ENCODE measurements at places on chromosomes 3 and 15. TPM values are rescaled to one million over a fixed set of nuclear protein-coding genes. Genes with fewer than 3 reads are reported as not detected.

CYP1A2 gene
- total RNA-seq, result not detected

POC1A gene
- 41.5 TPM for total RNA-seq

PLA2G4E gene
- not detected for total RNA-seq

TMIE gene
- total RNA-seq, result 0.66 TPM

CATSPER2 gene
- total RNA-seq, result 4.0 TPM

DAZL gene
- total RNA-seq, result 0.04 TPM

SLC22A13 gene
- total RNA-seq, result 0.73 TPM

- no peak for DNase-seq
- no peak overlapping the region for H3K4me3 ChIP-seq
- no peak overlapping the region for H3K27ac ChIP-seq
- no peaks in the 10 kb centered on the region for H3K27me3 ChIP-seq
- H3K4me1 ChIP-seq, result no peaks in the 10 kb centered on the region
Measured at GRCh38 chr3:78919021-78919755, 848.6 kb downstream of the ROBO1 start.

DNA sequence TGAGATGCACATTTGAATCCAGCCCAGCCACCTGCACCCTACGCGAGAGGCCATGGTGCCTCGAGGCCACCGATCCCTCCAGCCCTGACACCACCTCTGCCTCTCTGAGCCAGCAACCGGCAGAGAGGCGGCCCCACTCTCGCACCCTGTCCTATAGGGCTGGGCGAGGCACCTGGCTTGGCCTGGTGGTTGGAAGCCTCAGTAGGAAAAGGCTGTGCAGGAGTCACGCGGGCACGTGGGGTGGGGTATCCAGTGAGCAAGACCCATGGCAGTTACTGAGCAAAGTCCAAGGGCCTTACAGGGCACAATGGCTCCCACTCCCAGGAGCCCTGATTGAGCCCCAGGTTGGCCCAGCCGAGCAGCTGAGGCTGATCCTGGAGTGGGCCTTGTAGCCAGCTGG lies 12.4 kb upstream of the DUSP7 start:
- H3K36me3 ChIP-seq, result no peaks in the 10 kb centered on the region
- no peak overlapping the region for H3K27ac ChIP-seq
- H3K4me3 ChIP-seq, result no peak overlapping the region
- DNase-seq, result no peak
- no peaks in the 10 kb centered on the region for H3K4me1 ChIP-seq

DNA sequence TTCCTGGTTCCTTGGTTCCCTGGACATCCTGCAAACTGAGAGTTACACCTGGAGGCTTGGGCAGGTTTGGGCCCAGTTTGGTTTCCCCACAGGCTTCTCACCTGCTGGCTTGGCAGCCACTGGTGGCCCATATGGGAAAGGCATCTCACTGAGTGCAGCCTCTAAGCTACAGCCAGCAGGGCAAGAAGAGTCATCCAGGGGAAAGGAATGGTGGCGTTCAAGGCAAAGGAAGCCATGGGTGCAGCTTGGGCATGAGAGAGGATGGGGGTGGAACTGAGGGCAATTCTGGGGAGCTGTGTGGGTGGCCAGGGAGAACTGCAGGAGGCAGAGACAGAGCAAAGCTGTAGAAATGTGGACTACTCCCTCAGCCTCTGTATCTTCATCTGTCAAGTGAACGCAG lies 106.4 kb downstream of the EPHB1 start:
- DNase-seq, result no peak
- no peaks in the 10 kb centered on the region for H3K4me1 ChIP-seq
- H3K27ac ChIP-seq, result no peak overlapping the region
- H3K36me3 ChIP-seq, result no peaks in the 10 kb centered on the region
- H3K4me3 ChIP-seq, result no peak overlapping the region

- no peak for DNase-seq
- no peak overlapping the region for H3K4me3 ChIP-seq
- no peaks in the 10 kb centered on the region for H3K4me1 ChIP-seq
- H3K27ac ChIP-seq, result no peak overlapping the region
- no peaks in the 10 kb centered on the region for H3K36me3 ChIP-seq
Measured at GRCh38 chr3:64992530-64993285, 304.9 kb upstream of the ADAMTS9 start.

DNA sequence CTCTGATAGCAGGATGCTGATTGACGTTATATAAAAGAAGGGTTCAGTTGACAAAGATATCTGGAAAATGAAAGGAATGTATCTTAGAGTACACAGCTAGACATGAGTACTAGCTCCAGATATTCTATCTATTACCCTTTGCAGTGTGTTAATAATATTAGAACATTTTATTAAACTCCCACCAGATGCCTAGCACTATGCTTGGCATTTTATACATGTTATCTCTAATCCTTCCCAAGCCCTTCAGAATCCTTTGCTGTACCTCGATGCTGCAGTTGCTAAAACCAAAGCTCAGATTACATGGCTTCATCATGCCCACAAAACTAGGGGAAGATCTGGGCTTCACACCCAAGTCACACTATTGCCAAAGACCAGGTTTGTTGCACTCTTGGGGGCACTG lies 350.1 kb upstream of the AZI2 start:
- no peak overlapping the region for H3K27ac ChIP-seq
- H3K27me3 ChIP-seq, result no peaks in the 10 kb centered on the region
- no peak overlapping the region for H3K4me3 ChIP-seq
- no peaks in the 10 kb centered on the region for H3K4me1 ChIP-seq
- no peak for DNase-seq

GRCh38 chr3:67357610-67358458 lies 296.6 kb downstream of the SUCLG2 start:
- DNase-seq, result peak; percentile 48
- peaks cover 7% of the 10 kb centered on the region for H3K4me1 ChIP-seq
- no peak overlapping the region for H3K4me3 ChIP-seq
- no peaks in the 10 kb centered on the region for H3K36me3 ChIP-seq
- no peaks in the 10 kb centered on the region for H3K27me3 ChIP-seq

- no peaks in the 10 kb centered on the region for H3K27me3 ChIP-seq
- no peaks in the 10 kb centered on the region for H3K36me3 ChIP-seq
- no peak for DNase-seq
- H3K4me3 ChIP-seq, result no peak overlapping the region
- peaks cover 15% of the 10 kb centered on the region for H3K4me1 ChIP-seq
- no peak overlapping the region for H3K27ac ChIP-seq
Measured at GRCh38 chr3:107881509-107881908, 209.3 kb downstream of the CD47 start.

GRCh38 chr3:127387119-127387518 lies 99.3 kb upstream of the PRR20G start:
- peaks cover 2% of the 10 kb centered on the region for H3K4me1 ChIP-seq
- H3K4me3 ChIP-seq, result no peak overlapping the region
- peaks cover 15% of the 10 kb centered on the region for H3K27me3 ChIP-seq
- no peak overlapping the region for H3K27ac ChIP-seq
- no peak for DNase-seq
- no peaks in the 10 kb centered on the region for H3K36me3 ChIP-seq

DNA sequence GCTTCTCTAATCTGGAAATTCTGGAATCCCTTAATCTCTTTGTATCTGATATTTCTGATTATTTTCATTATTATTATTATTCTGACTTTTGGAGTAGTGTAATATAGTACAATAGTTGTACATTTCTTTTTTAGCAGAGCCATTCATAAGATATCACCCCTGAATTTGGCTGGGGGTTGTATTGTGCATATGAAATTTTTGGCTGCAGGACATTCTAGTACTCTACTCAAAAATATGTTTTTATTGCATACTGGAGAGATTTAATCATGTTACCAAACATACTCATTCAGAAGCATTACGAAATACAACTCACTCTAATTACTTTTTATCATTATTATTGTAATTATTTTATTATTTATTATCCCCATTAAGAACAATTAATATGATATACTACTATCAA lies 589.7 kb upstream of the KCNMB2 start:
- H3K4me1 ChIP-seq, result no peaks in the 10 kb centered on the region
- H3K4me3 ChIP-seq, result no peak overlapping the region
- no peaks in the 10 kb centered on the region for H3K36me3 ChIP-seq
- no peaks in the 10 kb centered on the region for H3K27me3 ChIP-seq

GRCh38 chr15:78396976-78397375 lies 41.0 kb upstream of the IREB2 start:
- no peaks in the 10 kb centered on the region for H3K4me1 ChIP-seq
- H3K27ac ChIP-seq, result no peak overlapping the region
- H3K36me3 ChIP-seq, result no peaks in the 10 kb centered on the region
- H3K27me3 ChIP-seq, result no peaks in the 10 kb centered on the region

- no peak overlapping the region for H3K4me3 ChIP-seq
- no peaks in the 10 kb centered on the region for H3K4me1 ChIP-seq
- peaks cover 20% of the 10 kb centered on the region for H3K36me3 ChIP-seq
- no peak for DNase-seq
Measured at GRCh38 chr3:52136513-52136912, 17.7 kb downstream of the POC1A start.

DNA sequence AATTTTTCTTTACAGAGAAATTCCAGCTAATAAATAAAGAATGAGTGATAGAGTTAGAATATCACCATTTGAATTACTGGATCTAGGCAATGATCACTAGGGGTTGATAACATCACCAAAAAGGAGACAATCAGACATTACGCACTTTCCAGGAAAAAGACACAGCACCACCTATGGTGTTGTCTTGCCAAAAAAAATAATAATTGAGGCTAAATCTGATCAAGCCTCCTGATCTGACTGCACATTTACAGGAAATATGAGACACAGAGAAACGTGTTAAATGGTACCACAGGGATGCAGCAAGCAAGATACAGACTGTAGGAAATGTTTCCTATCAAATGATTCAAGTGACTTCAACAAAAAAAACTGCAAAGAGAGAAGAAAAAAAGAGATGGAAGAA lies 92.8 kb downstream of the EOMES start:
- peak; percentile 34 for DNase-seq
- H3K4me3 ChIP-seq, result no peak overlapping the region
- H3K4me1 ChIP-seq, result peaks cover 56% of the 10 kb centered on the region
- peak overlapping the region; percentile 80 for H3K27ac ChIP-seq
- H3K27me3 ChIP-seq, result no peaks in the 10 kb centered on the region
- H3K36me3 ChIP-seq, result no peaks in the 10 kb centered on the region

DNA sequence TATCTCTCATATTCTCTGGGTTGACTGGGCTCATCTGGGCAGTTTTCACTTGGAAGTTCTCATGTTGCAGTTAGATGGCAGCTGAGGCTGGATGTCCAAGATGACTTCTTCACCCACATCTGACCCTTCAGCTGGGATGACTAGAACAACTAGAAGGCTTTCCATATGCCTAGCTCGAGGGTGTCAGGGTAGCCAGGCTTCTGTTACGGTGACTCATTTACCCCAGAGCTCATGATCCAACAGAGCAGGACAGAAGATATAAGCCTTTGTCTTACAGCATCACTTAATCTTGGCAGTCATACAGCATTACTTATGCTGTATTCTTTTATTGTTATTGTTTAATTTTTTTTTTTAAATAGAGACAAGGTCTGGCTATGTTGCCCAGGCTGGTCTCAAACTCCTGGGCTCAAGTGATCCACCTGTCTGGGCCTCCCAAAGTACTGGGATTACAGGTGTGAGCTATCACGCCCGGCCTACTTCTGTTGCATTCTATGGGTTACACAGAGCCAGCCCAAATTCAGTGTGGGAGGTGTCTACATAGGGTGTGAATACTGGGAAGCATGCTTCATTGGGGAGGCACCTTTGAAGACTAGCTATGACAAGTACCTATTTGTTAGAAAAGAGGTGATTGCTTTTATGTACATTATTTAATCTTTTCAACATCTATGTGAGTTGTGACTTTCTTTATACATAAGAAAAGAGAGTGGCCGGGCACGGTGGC lies 10.7 kb downstream of the HMCES start:
- no peaks in the 10 kb centered on the region for H3K27me3 ChIP-seq
- H3K4me3 ChIP-seq, result no peak overlapping the region
- no peak for DNase-seq
- H3K36me3 ChIP-seq, result no peaks in the 10 kb centered on the region
- H3K4me1 ChIP-seq, result no peaks in the 10 kb centered on the region
- H3K27ac ChIP-seq, result no peak overlapping the region

- H3K27me3 ChIP-seq, result no peaks in the 10 kb centered on the region
- DNase-seq, result no peak
- H3K27ac ChIP-seq, result no peak overlapping the region
- no peaks in the 10 kb centered on the region for H3K4me1 ChIP-seq
Measured at GRCh38 chr3:187821616-187822317, 76.5 kb upstream of the BCL6 start.

GRCh38 chr3:60055765-60056164 lies 1005.9 kb upstream of the CFAP20DC start:
- no peaks in the 10 kb centered on the region for H3K36me3 ChIP-seq
- H3K27me3 ChIP-seq, result no peaks in the 10 kb centered on the region
- no peak overlapping the region for H3K27ac ChIP-seq
- H3K4me3 ChIP-seq, result no peak overlapping the region
- DNase-seq, result peak; percentile 27

DNA sequence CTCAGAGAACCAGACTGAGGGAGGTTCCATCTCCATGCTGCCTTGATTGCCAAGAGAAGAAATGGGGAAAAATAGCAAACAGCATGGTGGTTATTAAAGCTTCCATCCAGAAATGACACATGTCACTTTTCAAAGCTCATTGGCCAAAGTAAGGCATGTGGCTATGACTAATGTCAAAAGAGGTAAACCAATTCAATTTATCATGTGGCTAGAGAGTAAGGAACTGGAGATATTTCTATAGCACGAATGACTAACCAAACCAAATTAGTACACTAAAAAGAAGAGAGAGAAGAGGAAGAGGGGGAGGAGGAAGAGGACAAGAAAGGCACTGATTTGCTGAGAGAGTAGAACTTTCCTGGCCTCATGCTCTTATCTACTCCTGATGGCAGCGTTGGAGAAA lies 115.2 kb upstream of the SLC6A11 start:
- peaks cover 59% of the 10 kb centered on the region for H3K27me3 ChIP-seq
- DNase-seq, result no peak

- H3K27ac ChIP-seq, result no peak overlapping the region
- peaks cover 72% of the 10 kb centered on the region for H3K36me3 ChIP-seq
- no peaks in the 10 kb centered on the region for H3K27me3 ChIP-seq
- no peak for DNase-seq
- H3K4me1 ChIP-seq, result no peaks in the 10 kb centered on the region
- no peak overlapping the region for H3K4me3 ChIP-seq
Measured at GRCh38 chr15:69424001-69424400, 9.9 kb downstream of the KIF23 start.

GRCh38 chr3:73784686-73785392 lies 160.1 kb upstream of the PDZRN3 start:
- no peaks in the 10 kb centered on the region for H3K4me1 ChIP-seq
- no peak for DNase-seq
- no peaks in the 10 kb centered on the region for H3K27me3 ChIP-seq
- H3K27ac ChIP-seq, result no peak overlapping the region
- no peak overlapping the region for H3K4me3 ChIP-seq

Data from PC-3 (cell line).